ENCODE measurements at places on chromosomes 1 and 21.
A peak's percentile ranks its signal among the peaks of the same experiment; 100 is the strongest.

GRCh38 chr1:200038981-200039848 is 11.7 kb downstream of the NR5A2 start:
- no peak for DNase-seq

DNA sequence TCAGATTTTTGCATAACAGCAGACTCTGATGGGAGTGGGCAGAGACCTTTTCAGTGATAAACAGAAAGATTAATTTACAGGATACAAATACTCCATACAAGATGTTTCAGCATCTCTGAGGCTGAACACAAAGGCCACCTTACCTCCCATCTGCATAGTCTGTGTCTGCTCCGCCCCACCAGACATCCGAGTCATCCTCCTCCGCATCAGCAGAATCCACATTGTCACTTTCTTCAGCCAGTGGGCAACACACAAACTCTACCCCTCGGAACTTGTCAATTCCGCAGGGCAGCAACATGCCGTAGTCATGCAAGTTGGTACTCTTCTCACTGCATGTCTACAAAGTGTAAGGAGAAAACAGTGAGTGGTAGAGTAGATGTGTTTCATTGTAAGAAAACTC is 119.7 kb downstream of the APP start:
- DNase-seq, result no peak

- DNase-seq, result no peak
Measured at GRCh38 chr21:32426592-32427051, 14.1 kb downstream of the EVA1C start.

- no peak for DNase-seq
Measured at GRCh38 chr1:91806769-91807700, 78.9 kb downstream of the TGFBR3 start.

DNA sequence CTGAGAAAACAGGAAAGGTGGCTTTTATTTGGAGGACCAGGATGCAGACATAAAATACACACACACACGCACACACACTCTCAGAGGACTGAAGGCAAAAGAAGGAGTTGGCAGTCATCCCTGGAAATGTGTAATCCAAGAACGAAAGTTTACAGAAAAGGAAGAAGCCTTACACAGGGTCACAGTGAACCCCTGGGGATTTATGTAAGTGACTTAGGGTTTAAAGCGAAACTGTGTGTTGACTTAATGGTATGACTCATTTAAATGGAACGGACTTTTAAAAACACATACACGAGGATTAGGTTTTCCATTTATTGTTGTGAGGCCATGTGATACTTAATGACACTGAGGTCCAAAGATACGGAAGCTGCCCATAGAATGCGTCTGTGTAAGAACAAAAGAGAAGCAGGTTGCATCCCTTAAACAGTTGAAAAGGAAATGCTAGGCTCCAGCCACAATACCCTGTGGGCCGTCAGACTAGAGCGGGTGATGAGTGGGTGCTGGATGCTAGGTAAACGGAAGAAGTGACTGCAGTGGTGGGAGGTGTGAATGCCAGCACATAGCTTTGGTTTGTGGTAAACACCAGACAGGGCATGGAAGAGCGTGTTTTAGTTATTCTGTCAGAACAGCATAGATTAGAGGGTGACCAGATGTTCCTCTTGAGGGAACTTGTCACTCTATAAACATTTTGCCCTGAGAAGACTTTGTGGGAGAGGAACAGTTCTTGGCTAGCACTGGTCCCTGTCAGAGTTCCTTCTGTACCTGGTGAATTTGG is 21.6 kb upstream of the BCL10 start:
- DNase-seq, result no peak

GRCh38 chr1:56578138-56578962 is 1.0 kb downstream of the PLPP3 start:
- no peak for DNase-seq

DNA sequence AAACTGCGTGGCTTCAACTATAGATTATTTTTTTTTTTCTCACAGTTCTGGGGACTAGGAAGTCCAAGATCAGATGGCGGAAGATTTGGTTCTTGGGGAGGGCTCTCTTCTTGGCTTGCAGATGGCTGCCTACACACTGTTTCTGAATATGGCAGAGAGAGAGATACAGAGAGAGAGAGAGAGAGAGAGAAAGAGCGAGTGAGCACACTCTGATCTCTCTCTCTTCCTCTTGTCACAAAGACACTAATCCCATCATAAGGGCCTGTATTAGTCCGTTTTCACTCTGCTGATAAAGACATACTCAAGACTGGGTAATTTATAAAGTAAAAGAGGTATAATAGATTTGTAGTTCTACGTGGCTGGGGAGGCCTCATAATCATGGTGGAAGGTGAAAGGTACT is 79.5 kb downstream of the IGSF21 start:
- no peak for DNase-seq

GRCh38 chr1:31040038-31040437 is 25.5 kb downstream of the PUM1 start:
- DNase-seq, result no peak

GRCh38 chr1:57411262-57411661 is 12.6 kb downstream of the DAB1 start:
- no peak for DNase-seq

- no peak for DNase-seq
Measured at GRCh38 chr1:245749053-245749452, 594.3 kb downstream of the KIF26B start.

GRCh38 chr21:33374080-33374449 is 29.1 kb upstream of the IFNGR2 start:
- DNase-seq, result no peak

DNA sequence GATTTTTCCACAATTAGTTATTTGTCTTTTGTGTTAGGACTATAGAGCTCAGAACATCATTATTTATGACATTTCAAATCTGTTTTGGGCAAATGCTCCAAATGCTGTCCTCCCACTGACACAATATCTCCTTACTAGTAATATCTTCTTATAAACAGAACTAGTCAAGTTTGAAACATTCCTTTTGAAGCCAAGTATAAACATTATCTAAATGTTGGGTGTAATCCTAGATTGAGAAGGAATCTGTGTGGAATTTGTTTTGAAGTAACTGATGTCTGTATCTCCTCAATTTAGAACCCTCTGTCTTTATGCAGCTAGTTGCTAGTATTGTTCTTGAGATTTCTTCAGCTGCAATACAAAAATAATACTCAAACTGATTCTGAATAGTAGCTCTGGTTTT is 28.5 kb upstream of the PAXBP1 start:
- DNase-seq, result no peak

GRCh38 chr1:228007801-228008341 is 1.1 kb downstream of the WNT3A start:
- no peak for DNase-seq

DNA sequence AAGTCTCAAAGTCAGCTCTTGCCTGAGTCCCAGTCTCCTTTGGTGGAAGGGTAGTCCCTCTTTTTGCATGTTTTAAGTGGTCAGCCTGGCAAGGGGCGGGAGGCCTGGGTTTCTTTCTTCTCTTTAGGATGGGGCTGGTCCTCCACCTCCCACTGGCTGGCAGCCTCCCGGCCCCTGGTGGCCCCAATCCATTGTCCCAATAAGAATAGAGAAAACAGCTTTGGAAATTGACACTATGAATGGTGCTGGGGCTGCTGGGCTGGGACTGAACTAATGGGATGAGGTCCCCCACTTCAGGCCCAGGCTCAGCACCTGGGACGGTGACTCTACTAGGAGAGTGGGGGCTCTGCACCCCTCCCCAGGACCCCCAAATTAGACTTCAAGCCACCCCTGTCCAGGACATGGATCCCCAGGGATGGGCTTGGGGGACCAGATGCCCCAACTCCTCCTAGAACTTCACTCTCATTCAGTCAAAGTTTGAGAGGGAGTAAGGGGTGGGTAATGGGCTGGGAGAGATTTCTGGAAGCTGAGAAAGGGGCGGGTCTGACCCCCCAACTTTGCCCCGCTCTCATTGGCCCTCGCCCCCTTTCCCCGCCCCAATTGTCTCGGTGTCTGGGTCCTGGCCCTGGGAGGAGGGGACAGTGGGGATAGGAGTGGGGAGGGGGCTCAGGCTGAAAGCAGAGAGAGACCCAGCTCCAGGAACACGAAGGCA is 18.2 kb downstream of the SLC27A3 start:
- DNase-seq, result no peak

GRCh38 chr1:207045453-207045852 is 5.6 kb downstream of the YOD1 start:
- DNase-seq, result no peak

- no peak for DNase-seq
Measured at GRCh38 chr1:237237721-237238120, 195.7 kb downstream of the RYR2 start.

- no peak for DNase-seq
Measured at GRCh38 chr1:224720216-224720615, 104.1 kb downstream of the CNIH3 start.

GRCh38 chr1:167683641-167684502 is 37.9 kb upstream of the MPZL1 start:
- DNase-seq, result peak; percentile 67

GRCh38 chr1:11138952-11139351 is 39.3 kb upstream of the EXOSC10 start:
- DNase-seq, result no peak

GRCh38 chr1:25030674-25031589 is 100.9 kb upstream of the RUNX3 start:
- no peak for DNase-seq
